NCI-H2081 treated with DMSO at 0.1 percent for 48 hours (cell line): ENCODE measurements at places on chromosomes 6 and 20.

DNA sequence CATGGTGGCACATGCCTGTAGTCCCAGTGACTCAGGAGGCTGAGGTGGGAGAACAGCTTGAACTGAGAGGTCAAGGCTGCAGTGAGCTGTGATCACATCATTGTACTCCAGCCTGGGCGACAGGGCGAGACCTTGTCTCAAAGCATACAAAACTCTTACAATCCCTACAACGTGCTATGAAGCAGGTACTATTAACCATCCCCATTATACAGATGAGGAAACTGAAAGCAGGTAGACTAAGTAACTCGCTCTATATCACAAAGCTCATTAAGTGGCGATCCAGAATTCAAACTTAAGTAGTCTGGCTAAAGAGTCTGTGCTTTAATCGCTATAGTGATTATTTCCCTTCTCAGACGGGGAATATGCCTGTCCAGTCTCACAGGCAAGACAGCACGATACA lies 54.7 kb downstream of the CDK19 start:
- no peak for DNase-seq

DNA sequence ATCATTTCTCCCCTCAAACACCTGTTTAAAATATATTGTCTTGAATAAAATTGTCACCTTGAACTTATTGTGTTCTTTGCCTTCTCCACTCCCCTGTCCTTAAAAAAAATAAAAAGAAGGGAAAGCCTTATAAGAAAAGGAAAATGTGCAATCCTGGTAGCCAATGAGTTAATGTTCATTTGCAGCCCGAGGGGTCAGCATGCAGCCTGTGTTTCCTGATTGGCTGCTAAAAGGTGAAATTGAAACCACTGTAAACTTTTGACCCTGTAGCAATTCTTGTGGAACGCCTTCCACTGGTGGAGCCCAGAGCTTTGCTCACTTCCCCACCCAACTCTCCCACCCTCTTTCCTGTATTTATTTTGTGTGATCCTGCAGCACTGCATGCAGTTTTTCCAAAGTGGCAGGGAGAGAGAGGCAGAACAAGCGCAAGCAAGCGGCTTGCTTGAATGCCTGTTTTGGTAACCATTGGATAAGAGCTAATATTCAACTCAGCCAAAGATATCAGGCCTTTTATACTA lies 74.9 kb downstream of the NCOA3 start:
- DNase-seq: peak; percentile 90

DNA sequence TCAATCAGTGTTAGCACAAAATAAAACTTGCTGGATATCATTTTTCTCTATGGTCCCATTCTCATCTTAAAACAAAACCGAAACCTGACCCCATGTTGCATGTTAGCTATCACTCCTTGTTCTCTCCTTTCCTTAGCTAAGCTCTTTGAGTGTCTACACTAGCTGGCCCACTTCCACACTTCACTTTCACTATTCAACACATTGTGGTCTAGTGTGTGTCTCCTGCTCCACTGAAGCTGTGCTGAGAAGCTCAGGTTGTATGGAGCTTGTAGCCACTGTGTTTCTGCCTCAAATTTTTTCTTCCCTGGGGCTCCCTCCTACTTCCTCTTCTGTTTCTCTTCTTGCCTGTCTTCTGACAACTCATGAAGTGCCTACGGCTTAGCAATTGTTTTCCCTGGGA lies 223.0 kb downstream of the NKAIN2 start:
- DNase-seq: no peak

DNA sequence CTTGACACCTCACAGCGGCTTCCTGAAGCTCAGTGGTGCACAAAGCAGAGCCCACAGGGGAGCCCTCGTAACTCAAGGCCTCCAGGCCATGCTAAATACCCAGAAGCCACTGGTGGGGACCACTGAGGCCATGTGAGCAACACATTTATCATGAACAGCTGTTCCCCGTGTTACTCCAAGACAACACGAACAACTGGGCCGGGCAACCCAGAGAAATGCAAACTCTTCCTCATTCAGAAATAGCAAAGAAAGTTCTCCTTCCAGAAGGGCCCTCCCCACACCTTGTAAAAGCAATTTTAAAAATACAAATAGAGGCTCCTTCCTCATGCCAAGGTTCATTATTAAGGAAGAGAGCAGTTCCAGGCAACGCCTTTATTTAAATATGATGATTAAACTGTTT lies 36.3 kb upstream of the SLCO4A1 start:
- DNase-seq: no peak

- no peak for DNase-seq
Measured at GRCh38 chr20:22577515-22578220, 6.7 kb downstream of the FOXA2 start.
